ENCODE measurements at places on chromosomes 13 and 19.

DNA sequence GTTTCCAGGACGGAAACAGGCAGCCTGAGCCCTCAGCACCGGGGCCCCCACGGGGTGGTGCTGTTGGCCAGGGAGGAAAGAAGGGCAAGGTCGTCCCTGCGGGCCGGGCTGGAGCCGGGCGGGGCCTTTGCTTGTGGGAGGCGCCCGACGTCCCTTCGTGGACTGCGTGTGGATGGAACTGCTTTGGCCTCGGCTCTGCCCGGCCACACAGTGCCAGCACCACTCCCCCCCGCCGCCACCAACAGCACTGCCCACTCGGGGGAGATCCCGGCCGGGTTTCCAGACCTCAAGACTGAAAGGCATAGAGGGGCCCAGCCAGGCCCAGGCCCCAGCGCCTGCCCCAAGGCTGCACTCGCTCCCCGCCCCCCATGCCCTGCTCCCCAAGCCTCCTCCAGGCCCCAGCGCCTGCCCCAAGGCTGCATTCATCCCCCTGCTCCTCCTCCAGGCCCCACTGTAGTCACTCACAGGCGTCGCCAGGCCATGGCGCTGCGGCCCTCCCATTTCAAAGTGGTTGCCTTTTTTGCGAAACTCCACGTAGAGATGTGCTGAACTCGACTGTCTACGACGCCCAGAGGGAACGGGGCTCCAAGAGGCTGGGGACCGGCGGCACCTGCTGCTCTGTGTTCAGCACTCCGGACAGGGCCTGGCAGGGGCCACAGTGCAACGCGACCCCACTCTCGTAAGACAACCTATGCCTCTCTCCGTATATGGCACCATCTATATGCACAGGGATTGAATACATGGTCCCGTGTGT is 22.5 kb downstream of the C13orf46 start:
- DNase-seq, result no peak

DNA sequence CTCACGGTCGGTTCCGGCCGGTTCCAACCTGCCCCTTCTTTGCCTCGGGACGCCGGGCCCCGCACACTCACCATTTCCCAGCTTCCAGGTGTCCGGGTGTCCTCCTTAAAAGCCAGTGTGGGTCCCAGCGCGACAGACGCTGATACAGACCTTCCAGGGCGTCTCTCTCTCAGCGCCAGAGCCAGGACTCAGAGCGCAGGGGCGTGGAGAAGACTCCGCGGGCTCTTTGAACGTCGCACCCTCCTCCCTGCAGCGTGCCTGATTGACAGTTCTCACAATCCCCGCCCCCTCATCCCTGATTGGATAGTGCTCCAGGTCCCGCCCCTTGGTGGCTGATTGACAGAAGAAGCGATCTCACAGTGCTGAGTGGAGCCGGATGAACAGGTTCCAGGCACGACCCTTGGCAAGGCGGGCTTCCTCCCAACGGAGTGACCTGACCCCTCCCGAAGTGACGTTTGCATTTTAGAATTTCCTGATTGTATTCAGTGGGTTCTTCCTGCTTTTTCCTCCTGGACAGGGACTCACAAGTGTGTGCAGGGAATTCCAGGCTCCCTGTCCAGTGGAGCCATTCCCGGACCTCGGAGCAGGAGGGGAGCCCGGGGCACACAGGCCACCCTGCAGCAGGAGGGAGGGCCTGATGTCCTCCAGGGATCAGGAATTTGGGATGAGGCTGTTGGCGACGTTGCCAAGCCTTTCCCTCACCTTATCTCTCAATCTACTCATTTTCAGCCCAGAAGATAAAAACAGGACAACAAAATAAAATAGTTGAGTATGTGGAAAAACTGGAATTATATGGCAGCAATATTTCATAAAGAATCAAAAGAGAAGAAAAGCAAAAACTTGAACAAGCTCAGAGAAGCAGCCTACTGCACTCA is at the start of gene ZNF823:
Gene ZNF823 (minus strand): TSS at position 201 of the 875 bp plus-strand sequence. CDS start 127 bp downstream, at position 74.
- peak; percentile 94 for DNase-seq

- no peak for DNase-seq
Measured at GRCh38 chr13:64675255-64675892, 2554.8 kb downstream of the PCDH9 start.

GRCh38 chr13:100197116-100197515 is 108.2 kb downstream of the PCCA start:
- DNase-seq, result no peak

GRCh38 chr19:47701717-47702552 is 11.3 kb upstream of the EHD2 start:
- DNase-seq, result no peak

DNA sequence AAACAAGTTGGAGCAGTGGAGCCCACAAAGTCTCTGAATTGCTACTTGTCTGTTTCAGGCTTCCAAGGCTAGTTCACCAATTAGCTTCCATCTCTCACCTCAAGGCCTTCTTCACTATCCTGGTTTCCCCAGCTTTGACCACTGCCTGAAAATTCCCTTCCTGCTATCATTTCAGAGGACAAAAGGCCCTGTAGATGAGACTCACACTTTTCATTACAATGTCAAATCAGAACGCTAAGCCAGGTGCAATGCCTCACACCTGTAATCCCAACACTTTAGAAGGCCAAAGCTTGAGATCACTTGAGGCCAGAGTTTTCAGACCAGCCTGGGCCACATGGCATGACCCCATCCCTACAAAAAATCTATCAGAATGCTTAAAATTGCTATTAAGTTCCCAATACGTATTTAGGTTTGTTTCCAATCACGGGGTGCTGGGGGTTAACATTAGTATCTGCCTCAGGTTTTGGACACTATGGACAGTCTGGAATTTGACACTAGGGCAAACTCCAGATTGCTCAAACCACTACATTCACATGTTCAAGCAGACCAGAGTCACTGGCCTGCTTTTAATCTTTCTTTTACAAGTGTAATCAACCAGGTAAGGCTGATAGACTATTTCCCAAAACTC is 5.5 kb downstream of the TPT1 start:
- DNase-seq, result no peak

Data from stimulated activated CD8-positive, alpha-beta memory T cell treated with anti-CD3 and anti-CD28 coated beads, Interleukin-2, amount 100 ng/mL, for 1 hour (primary cell).